LNCaP clone FGC (cell line): ENCODE measurements at places on chromosomes 6 and 20.
A peak's percentile ranks its signal among the peaks of the same experiment; 100 is the strongest.

- DNase-seq = no peak
Measured at GRCh38 chr6:30829639-30830255, 54.6 kb upstream of the DDR1 start.

- DNase-seq = no peak
Measured at GRCh38 chr6:14966906-14967711, 278.8 kb upstream of the JARID2 start.

DNA sequence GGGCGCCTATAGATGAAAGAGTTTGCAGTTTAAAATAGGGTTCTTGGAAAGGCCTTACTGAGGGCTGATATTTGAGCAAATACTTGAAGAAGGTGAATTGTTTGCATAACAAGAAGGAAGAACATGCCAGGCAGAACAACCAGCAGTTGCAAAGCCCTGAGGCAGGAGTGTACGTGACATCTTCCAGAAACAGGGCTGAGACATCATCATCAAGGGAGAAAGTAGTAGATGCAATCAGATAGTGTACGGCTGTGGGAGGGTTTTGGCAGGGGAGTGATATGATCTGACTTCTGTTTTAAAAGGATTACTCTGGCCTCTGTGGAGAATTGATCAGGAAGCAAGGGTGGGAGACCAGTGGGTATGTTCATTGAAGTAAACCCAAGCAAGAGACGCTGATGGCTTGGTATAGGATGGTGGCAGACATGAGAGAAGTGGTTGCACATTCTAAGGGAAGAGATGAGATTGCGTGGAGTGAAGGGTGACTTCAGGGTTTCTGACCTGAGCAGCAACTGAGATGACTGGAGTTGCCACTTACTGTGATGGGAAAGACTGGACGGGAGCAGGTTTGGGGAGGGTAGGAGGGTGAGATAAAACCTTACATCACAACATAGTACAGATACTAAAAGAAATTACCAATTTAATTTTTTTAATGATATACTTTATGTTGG lies 28.8 kb downstream of the RIOK1 start:
- peak; percentile 93 for DNase-seq

- no peak for DNase-seq
Measured at GRCh38 chr20:35506179-35506578, 23.3 kb downstream of the C20orf173 start.

GRCh38 chr6:169852504-169853195 lies 101.2 kb downstream of the ERMARD start:
- DNase-seq = no peak

DNA sequence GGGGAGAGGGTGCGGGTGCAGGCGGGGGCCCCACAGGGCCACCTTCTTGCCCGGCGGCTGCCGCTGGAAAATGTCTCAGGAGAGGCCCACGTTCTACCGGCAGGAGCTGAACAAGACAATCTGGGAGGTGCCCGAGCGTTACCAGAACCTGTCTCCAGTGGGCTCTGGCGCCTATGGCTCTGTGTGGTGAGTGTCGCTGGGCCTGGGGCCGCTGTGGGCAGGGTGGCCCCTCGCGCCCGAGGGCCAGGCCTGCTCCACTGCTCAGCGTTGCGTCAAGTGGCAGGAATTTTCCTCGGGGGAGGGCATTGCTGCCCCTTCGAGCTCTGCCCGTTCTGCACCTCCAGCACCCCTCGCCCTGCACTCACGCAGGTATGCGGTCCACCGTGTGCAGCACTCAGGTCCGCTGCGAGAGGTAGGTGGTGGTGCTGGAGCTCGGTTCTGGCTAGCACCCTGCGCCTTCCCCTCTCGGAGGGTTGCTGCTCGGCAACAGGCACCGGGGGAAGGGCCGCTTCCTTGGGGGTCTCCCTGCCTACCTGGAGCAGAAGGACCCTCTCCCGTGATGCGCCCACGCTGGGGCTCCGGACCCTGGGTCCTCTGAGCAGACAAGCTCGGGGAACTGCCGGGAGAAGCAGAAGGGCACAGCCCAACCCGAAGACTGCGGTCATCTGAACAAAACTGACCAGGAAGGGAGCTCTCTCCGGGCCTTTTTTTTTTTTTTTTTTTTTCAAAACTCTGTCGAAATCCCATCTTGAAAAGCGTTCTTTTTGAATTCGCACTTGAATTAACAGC lies 674 bp downstream of the MAPK14 start:
- no peak for DNase-seq

GRCh38 chr6:25253351-25253750 lies 25.8 kb upstream of the CARMIL1 start:
- no peak for DNase-seq

DNA sequence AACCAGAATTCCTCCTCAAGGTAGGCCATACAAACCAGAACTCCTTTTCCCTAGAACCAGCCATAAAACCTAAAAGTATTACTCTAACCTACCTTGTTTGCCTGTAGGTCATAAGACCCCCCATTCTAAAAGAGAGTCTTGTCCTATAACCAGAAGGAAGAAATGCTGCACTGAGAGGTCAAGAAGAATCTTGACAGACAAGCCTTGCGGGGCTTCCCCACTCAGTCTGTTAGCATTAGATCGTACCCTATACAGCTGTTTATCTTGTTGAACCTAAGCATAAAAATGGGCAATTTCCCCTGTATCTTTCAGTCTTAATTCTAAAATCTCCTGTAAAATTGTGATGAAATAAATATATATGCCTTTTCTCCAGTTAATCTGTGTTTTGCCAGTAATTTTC lies 52.3 kb upstream of the HFE start:
- DNase-seq = no peak
